ENCODE measurements at places on chromosomes 4 and X.

DNA sequence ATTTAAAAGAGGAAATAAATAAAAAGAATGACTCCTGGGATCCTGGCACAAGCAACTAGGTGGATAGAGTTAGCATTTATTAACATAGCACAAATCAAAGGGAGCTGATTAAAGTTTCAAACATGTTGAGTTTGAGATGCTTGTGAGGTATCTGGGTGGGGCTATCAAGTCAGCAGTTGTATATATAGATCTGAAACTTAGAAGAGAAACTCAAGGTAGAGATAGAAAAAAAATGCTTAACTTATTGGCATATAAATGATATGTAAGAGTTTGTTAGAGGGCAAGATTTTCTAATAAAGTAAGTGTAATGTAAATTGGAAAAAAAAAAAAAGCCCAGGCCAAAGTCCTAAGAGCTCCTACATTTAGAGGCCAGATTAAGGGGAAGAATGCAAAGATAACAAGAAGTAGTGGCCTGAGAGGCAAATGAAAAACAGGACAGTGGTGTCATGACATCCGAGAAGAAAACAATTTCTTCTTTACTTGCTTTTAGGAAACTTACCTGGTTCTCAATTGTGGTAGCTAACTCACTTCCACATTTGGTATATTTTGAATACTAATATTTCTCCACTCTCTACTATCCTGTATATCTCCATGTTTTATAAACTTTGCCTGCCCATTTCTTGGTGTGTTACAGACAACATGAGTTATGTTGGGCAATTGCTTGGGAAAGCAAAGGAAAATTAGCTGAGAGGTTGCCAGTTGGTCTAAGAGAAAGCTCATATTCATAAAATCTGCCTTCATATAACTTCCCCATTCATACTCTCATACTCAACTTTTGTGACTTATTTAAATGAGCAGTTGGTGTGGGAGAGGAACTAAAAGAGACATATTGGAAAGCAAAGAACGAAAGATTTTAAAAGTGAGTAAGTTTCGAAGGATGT, 169.2 kb downstream of the PARM1 start:
- no peak for DNase-seq

DNA sequence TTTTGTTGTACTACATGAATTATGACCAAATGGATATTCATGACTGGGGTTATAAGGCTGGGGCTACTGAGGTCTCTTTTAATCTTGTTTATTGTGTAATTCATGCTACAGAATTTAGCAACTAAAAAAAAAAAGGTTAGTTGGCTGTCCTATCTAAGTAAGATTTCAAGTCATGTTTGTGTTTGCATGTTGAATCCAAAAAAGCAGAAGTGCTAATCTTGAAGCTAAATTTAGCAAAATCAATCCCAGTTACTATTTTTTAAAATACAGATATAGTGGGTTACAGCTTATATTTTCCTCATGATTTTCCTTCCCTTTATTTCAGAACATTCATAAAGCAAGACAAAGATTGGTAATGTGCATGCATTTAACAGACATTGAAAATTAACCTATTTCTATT, 19.4 kb downstream of the MTMR1 start:
- no peak for DNase-seq

GRCh38 chrX:19162851-19163250, 40.6 kb upstream of the ADGRG2 start:
- no peak for DNase-seq

DNA sequence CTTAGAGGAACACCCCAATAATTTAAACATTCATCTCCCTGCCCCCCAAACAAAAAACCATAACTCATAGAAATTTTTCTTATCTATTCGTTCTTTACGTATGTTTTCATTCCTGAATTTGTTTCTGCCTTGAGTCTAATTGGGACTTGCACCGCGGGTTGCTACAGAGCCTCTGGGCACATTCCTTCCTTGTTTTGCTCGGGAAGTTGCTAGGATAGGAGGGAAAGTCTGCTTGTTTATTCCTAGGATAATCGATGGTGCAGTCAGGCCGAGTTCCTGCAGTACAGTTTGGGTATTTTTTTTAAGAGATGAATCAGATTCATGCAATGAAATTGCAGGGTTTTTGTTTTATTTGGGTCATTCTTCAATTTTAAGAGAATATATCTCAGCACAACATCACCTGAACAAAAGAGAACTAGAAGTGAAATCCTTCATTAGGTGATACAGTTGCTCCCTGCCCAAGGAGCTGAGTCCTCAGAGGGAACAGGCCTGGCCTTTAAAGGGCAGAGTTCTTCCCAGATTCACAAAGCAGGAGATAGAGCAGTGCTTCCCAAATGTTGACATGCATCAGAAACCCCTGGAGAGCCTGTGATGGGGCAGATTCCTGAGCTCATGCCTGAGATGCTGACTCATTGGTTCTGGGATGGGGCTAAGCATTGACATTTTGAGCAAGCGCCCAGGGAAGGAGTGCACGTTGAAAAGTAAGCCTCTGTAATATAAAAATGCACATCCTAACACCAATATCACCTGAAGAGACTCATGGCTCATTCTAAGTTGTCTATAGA, 114.9 kb upstream of the FAM9B start:
- peak; percentile 62 for DNase-seq

DNA sequence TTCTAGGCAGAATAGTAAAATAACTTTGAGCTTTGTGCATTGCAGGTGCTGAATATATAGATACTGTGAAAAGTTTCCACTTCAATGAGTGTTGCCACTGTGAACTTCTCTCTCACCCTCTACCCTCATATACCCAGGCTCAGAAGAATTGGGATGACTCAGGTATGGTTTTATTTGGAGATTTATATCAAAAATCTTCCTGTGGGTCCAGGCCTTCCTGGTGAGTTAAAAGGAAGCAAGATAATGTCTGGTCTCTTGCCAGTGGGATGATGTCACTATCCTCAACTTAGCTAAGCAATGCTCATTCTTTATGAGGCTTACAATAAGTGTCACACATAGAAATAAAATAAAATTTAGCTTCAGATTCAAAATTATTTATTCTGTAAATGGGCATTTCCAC, 153.3 kb upstream of the TENT5D start:
- no peak for DNase-seq

GRCh38 chr4:5887011-5887360, 5.9 kb downstream of the CRMP1 start:
- no peak for DNase-seq
